ENCODE measurements at places on chromosomes 1 and 21.

DNA sequence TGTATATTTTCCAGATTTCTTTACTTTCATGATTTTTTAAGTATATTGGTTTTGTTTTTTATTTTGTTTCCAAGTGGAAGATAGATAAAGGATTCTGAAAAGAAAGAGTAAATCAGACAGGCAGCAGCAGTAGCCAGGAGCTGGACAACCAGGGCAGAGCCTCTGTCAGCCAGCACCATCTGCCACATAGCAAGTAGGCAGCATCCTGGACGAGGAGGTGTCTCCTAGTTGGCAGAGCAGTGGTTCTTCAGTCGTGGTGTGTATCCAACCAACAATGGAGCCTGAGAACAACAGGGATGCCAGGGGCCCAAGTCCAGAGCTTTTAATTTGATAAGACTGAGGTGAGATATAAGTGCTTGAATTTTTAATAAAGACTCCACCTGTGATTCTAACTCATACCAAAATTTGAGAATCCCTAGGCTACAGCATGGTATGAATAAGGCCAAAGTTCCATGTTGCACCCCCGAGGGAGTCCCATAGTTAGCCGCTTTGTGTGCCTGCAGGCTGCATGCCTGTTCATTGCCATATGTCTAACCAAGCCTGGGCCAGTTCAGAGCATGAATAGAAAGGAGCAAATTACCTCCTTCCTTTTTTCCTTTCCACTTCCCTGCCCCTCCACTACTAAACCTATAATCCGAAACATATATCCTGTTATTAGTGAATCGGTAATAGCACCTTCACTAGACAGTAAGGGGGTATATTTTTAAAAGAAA, 153.2 kb downstream of the NTNG1 start:
- DNase-seq: no peak

- DNase-seq: peak; percentile 3
These were observed 1729.9 kb downstream of the NCAM2 start for GRCh38 chr21:22728091-22728490.

DNA sequence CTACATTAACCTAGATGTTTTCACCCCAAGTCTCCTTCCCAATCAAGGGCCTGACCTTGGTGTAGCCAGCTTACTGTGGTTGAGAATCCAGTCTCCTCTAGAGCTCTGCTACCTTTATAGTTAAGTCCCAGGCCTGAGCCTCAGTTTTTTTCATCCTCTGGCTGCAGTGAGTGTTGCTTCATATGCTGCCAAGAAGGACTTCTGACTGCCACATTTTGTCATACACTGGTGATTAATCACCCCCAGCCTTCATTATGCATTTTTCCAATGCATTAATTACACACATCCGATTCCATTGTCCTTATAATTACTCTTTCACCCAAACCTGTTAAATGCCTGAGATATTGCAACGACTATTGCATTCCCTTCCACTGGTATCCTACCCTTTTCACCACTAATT, 66.3 kb upstream of the FGGY start:
- DNase-seq: no peak

GRCh38 chr1:54979327-54979891, 1.0 kb upstream of the TMEM61 start:
- no peak for DNase-seq

GRCh38 chr1:197736685-197737084, 38.6 kb downstream of the DENND1B start:
- DNase-seq: peak; percentile 98

DNA sequence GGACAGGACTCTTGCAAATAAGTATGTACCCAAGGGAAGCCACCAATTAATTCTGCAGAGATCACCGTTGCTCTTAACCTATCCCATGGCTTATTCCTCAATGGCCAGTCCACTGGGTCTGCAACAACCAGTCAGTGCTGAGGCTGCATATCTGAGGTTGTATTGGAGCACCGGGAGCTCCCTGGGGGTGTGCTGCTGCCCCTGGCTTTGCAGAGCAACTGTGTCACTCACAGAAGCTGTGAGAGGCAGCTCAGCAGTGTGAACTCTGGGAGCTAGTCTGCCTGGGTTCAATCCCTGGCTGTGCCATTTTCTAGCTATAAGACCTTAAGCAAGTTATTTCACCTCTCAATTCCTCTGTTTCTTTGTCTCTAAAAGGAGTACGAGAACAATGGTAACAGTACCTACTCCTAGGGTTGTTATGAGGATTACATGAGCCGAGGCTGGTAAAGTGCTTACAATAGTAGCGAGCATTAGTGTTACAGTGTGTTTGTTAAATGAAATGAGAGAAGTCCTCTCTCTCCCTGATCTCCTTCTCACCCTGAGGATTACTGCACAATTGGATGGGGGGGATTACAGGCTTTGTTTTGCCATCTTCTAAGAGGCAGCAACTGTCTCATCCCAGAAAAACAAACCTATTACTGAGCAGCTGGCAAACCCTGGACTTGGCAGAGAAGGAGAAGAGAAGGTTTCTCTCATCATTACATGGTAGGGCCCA, 3.6 kb downstream of the RXRG start:
- DNase-seq: no peak

DNA sequence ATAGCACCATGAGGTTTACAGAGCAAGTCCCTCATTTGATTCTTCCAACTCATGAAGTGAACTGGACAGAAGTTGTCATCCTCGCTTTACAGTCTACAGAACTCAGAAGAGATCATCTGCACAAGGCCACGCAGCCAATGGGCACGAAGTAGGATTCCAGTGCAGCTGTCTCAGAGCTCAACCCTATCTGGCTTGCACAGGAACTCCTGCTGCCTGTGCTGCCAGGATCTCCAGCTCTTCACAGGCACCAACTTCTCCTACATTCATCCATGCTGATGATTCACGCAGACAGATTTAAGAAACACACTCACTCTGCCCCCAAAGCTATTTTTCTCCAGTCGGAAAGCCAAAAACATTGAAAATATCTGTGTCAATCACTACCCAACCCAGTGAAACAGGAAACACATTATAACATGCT, 157.0 kb downstream of the RERE start:
- peak; percentile 91 for DNase-seq

- no peak for DNase-seq
These were observed 23.4 kb upstream of the PDE9A start for GRCh38 chr21:42629933-42630589.

DNA sequence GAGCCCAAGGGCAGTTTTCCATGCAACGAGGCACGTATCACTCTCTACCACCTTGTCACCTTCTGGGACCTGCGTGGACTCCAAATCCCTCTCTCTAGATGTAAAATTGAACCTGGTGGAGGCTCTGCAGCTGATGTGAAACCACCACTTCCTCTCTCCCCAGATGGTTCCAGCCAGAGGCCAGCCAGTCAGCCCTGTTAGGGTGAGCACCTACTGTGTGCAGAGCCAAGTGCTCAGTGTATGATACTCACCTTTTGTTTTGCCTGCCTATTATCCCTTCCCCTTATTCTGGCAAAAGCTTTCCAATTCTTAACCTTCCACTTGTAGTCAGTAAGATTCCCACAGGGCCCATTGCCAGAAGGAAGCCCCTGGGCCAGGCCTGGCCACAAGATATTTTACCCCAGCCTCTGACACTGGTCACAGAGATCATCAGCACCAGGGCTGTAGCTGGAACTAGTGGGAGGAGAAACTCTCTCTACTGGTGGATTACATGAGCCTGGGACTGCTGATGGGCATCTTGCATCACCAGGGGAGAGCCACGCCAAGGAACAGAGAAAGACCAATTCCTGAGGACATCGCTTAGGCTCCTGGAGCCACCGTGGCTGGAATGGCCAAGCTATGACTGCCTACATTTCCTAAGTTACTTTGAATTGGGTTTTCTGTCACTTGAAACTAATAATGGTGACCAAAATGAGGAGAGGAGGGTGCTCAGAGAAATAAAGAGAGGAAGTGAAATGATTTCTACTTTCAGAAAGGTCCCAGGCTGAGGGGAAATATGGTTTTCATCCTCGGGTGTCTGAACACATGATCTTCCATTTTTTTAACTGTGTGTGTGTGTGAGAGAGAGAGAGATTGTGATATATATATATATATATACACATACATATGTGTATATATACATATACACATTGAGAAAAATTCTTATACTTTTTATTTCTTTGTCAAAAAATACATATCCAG, 26.6 kb upstream of the RD3 start:
- no peak for DNase-seq

- no peak for DNase-seq
These were observed 186.6 kb upstream of the ST6GALNAC5 start for GRCh38 chr1:76680651-76681050.

DNA sequence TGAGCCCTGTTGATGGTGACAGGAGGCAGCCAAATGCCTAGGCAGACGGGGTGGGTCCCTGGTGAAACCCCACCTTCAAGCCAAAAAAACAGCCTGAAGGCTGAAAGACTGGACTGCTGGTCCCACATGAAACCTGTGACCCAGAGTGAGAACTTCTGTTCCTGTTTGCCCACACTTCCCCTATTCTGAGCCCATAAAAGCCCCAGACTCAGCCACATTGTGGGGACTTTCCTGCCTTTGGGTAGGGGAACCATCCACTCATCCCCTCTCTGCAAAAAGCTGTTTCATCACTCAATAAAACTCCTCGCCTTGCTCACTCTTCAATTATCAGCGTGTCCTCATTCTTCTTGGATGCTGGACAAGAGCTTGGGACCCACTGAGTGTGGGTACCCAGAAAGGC, 25.2 kb downstream of the HTR6 start:
- no peak for DNase-seq

- no peak for DNase-seq
These were observed 275.5 kb downstream of the CAMTA1 start for GRCh38 chr1:7060745-7061144.

GRCh38 chr1:66750577-66750976, 1.7 kb upstream of the DYNLT5 start:
- DNase-seq: no peak

GRCh38 chr1:104953555-104953954, 1203.9 kb downstream of the AMY1C start:
- no peak for DNase-seq

DNA sequence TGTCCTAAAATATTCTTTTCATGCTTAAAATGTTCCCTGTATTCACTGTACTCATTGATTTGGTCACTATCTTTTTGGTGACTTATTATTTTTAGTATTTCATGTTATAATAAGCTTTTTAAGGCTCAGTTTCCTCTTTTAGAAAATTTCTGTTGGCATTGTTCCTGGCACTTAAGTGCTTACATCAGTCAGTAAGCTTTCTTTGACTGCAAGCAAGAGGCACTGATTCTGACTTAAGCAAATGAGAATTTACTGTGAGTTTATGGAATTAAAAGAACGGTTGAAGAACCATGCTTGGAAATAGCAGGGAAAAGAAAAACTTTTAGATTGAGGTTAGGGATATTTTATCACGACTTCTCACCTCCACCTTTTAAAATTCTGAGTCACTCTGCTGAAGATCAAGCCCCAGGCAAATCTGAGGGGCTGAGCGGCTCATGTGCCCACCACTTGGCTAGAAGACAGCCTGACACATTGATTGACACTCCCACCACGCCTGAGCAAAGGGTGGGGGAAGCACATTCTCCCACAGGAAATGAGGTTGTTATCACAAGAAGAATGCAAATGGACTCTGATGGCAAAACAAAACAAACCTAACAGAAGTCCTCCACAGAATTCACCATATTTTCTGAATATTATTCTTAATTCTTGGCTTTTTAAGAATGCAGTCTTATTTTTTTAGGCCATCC, 102.8 kb downstream of the KCTD3 start:
- DNase-seq: no peak

DNA sequence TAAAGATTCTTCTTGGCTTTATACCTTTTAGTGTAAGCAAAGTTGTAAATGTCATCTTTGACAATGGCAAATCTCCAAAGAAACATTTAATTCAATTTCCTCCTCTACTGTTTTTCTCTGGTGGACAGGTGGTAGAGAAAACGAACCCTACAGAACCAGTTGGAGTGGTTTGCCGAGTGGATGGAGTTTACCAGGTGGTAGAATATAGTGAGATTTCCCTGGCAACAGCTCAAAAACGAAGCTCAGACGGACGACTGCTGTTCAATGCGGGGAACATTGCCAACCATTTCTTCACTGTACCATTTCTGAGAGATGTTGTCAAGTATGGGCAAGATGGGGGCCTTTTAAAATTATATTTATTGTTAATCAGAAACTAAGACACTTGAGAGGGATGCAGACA, 25.8 kb downstream of the UAP1 start:
- DNase-seq: no peak

GRCh38 chr1:157798211-157798610, 21.3 kb upstream of the FCRL2 start:
- DNase-seq: peak; percentile 51

GRCh38 chr1:212968368-212968863, 18.1 kb downstream of the VASH2 start:
- DNase-seq: no peak

DNA sequence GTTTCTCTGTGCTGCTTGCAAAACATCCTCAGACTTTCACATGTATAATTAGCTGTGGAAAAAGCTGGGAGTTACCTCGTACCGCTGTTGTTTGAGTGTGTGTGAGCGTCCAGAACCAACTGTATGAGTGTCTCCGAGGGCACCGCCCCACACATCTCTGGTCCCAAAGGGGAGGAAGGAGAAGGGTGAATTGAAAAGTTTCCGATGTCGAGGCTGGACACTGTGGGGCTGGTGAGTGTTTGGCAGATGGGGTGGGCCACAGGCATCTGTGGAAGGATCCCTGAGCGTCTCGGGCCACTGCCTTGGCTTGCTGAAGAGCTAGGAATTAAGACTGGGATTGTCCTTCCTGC, 1.2 kb downstream of the ATP2B4 start:
- no peak for DNase-seq

- DNase-seq: no peak
These were observed 12.3 kb upstream of the SEMA4A start for GRCh38 chr1:156140879-156141707.

- no peak for DNase-seq
These were observed 23.0 kb upstream of the EPHA8 start for GRCh38 chr1:22540337-22540736.

DNA sequence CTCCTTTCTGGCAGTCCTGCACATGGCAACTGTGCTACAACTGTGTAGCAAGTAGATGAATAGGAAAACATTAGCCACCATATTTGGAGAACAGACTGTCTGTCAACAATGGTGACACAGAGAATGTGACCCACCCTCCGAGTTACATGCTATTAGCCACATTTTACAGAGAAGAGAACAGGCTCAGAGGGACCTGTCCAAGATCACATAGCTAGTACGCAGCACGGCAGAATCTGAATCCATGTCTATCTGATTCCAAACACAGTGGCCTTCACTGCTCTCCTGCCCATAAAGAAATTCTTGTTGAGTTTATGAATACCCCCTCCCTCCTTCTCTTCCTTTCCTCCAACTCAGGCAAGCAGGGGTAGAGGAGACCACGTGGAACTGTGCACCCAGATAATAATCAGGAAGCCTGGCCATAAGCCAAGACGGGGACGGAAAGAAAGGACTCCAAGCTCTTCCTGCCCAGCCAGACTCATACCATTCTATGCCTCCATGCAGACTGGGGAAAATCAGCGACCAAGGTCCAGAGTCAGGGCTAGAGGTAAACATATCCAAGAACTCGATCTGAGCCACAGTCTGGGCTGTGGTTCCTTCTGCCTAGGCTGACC, 78.8 kb downstream of the TRABD2B start:
- DNase-seq: no peak

- DNase-seq: no peak
These were observed 16.6 kb downstream of the GRIK3 start for GRCh38 chr1:37017720-37018119.

GRCh38 chr1:110424699-110425611, 17.5 kb upstream of the LAMTOR5 start:
- no peak for DNase-seq

All from foreskin keratinocyte (primary cell).